NCI-H526 treated with DMSO at 0.1 percent for 48 hours (cell line): ENCODE measurements at places on chromosomes 1 and 21.

GRCh38 chr1:167387251-167387910 lies 130.9 kb downstream of the CD247 start:
- DNase-seq: no peak

GRCh38 chr1:160437432-160438316 lies 37.3 kb downstream of the VANGL2 start:
- DNase-seq: no peak

DNA sequence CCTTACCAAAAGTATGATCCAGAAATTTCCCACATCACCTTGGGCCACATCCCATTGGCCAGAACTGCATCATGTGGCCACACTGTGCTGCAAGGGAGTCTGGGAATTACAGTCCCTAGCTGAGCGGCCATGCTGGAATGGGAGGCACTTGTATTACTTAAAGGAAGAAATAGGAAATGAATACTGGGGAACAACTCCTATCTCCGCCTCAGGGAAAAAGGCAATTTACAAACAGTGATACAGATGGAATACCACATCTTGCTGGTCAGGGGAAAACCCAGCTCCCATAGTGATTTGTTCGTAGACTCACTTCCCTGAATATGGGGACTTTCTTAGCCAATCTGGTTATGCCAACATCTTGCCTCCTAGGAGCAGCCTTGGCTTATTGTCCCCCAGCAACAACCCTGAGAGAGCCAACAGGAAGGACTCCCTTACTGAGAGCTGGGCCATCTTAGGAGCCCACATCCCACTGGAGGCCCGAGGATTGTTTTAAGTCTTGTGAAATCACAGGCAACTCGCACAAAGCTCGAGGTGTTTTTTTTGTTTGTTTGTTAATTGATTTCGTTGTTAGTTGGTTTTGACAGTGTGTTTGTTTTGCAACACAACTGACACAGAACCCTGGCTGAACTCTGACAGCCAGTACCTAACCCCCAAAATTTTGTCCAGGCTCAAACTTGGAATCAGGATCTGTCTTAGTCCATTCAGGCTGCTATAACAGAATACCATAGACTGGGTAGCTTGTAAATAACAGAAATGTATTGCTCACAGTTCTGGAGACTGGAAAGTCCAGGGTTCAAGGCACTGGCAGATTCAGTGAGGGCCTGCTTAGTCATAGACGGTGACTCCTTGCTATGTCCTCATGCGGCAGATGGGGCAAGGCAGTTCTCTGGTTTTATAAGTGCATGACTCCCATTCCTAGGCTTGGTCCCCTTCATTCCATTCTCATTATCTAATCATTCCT lies 14.9 kb downstream of the CDA start:
- no peak for DNase-seq

DNA sequence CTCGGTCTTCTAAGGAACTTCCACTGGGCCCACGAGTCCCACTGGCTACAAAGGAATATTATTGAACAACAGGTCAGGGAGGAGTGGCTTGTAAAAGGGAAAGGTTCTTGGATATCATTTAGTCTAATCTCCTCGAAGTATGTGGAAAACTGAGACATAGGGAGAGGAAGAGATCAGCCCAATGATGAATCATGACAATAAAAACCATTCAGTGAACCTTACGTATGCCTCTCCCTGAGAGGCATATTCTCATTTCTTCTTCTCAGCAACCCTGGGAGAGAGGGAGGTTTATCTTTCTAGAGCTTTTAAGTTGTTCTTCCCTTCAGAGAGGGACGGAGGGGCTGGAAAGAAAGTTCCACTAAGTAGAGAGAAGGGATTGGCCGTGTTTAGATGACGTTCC lies 5.3 kb upstream of the MOB3C start:
- no peak for DNase-seq

DNA sequence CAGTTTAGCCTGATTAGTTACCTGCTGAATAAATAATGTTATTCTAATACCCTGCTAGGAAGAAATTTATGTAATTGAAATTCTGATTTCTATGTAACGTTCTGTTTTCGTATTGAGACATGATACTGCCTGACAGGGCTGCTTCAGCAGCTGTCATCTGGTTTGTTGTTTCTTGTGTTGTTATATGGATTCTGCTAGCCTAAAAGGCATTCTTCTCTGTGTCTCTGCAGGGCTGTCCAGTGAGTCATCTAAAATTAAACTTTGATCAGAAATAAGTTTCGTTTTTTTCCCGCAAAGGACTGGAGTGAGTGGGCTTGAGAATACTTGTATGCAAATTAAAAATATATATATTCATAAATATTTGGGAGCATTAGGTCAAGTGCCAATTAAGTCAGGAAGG lies 93.0 kb downstream of the DYRK1A start:
- DNase-seq: no peak

DNA sequence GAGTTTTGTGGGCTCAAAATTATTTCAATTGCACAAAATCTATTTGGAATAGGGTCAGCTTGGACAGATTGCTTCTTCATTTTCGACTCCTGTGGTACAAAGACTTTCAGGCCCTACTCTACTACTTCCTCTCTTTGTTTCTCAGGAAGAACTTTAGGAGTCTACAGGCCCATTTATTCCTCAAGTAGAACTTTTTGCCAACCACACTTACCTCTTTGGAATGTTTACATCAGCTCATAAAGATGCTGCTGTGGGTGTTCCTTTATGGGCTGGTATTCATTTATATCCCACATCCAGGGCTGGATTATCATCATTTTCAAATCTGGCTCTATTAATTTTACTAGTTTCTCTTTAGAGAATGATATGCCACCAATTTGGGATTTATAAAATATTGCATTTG lies 46.3 kb upstream of the TNFSF18 start:
- DNase-seq: no peak

DNA sequence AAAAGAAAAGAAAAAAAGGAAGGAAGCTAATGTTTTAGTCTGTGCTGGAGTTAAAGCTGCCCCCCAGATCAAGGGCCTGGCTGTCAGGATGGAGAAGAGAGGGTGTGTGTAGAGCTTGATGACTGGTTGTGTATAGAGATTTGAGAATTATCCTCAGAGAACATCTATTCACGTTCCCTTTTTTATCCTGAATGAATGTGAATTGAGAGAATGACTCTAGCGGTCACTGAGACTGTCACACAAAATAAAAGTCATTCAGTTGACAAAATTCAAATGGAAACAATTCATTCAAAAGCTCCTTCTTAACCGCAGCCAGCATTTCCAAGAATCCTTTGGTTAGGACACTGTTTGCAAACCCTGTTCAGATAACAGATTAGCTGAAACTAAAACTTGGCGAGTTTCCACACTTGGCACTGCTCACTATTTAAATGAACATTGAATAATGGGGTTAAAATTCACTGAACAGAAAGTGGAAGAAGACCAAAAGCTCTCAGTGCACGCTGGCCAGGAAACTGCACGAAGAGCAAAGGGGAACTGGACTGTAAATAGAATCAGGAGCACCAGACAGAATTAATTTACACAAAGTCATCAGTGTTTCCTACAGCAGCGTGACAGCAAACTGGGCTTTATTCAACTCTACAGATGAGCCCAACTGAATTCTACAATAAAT lies 13.6 kb upstream of the FAM89A start:
- no peak for DNase-seq

DNA sequence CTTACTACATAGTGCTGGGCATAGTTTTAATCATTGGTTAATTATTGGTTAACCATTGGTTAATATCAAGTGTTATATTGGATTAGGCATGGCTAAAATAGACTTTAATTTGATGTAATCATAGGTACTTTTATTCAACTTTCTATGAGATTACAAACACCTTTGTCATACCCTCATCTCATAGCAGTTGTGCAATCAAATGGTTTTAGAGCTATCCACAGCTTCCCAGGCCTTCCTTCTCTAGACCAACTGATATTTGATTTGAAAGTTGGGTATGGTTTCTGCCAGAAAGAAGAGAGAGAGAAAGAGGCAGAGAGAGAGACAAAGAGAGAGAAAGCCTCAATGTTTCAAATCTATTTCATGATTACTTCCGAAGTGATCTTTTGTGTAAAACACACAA lies 9.6 kb upstream of the RGS1 start:
- no peak for DNase-seq

GRCh38 chr1:78497201-78497600 lies 6.4 kb downstream of the PTGFR start:
- no peak for DNase-seq

DNA sequence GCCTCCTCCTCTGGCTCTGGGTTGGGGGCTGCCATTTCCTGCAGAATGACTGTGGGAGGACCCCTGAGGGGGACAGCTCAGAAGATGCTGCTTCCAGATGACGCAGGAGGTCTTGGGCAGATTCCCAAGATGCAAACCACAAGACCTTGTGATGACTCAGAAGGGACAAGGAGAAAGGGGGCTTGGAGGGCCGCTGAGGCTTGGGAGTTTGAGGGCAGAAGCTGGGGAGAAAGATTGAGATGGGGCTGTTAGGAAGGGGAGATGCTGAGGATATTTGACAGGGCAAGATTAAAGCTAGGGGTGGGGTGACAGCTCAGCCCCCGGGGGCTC lies 7.5 kb downstream of the PTPRU start:
- no peak for DNase-seq

GRCh38 chr1:87077959-87078639 lies 163.7 kb downstream of the HS2ST1 start:
- DNase-seq: no peak
